ENCODE measurements at places on chromosomes 12 and 14.

DNA sequence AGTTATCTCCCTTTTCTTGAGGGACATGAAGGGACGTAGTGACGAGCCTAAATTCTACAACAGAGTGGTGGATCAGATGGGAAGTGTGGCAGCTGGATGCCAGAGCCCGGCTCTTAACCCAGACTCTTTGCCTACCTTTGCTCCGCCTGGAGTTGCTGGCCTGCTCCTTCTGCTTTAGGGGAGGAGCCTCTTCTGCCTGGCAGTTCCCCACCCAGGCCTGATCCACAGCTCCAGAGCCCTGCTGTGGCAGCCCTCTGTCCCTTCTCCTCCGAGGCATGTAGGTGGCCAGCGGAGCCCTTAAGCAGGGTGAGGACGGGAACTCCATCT is 2.3 kb upstream of the PRPH start:
- DNase-seq = no peak

DNA sequence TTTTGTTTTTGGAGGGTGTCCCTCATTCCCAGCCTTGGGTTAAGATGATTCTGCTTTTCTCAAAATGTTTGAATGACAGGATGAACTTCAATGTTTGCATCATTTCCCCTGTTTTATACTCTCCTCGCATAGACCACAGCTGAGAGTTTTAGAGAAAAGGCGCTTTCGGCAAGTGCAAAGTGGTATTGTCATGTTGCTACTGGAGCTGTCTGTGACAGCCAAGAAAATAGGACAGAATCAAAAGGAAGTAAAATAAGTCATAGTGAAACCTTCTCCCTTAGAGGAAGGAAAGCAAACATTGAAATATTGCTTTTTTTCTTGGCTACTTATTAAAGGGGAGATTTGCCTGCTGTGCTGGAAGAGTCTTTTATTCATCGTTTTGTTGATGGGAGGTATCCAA is 33.5 kb upstream of the ARHGAP5 start:
- no peak for DNase-seq

DNA sequence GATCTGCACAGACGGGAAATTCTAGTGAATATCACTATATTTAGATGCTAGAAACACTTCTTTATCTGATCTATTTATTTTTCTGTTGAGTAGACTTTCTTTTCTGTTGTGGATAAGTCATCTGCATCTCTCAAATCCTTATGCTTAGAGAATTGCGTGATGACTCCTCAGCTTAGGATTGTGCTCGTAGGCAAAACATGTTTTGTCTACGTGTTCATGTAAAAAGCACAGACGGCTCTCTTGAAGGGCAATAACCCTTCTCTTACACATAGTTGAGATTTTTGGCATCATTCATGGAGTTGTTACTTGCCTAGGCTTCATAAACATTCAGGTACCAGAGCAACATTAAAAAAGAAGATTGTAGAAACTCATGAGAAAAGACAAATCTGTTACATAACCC is 18.6 kb downstream of the PPFIBP1 start:
- DNase-seq = no peak

GRCh38 chr12:127509066-127509778 is 757.7 kb upstream of the TMEM132C start:
- DNase-seq = no peak

GRCh38 chr12:77064896-77065360 is 441 bp downstream of the E2F7 start:
- no peak for DNase-seq

DNA sequence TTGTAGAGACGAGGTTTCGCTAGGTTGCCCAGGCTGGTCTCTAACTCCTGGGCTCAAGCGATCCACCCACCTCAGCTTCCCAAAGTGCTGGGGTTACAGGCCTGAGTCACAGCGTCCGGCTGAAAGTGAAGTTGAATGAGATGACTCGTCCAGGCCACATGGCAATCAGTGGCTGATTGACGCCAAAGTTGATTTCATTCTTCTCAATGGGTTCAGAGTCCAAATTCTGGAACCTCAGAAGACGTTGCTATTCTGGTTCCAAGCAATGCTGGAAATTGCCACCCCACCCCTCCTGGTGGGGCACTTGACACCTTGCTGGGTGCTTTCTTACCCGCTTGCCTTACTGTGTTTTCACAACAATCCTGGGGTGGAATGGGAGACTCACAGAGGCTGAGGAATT is 14.9 kb downstream of the ABCB9 start:
- DNase-seq = peak; percentile 64

DNA sequence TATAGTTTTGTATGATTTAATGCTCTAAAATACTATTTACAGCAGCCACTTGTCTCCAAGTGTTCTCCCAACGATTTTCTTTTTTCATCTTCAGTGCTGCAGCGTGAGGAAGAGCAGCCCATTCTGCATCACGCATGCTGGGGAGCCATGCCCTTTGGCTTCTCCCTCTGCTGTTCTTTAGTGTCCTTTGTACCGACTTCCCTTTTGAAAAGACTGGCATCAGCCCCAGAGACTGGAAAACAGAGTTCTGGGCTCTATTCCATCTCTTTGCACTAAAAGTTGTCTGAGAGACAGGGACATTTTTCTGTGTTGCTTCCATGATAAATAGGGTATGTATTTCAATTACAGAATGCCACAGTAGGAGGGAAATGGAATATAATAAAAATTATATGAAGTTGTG is 105.1 kb downstream of the RERG start:
- no peak for DNase-seq

DNA sequence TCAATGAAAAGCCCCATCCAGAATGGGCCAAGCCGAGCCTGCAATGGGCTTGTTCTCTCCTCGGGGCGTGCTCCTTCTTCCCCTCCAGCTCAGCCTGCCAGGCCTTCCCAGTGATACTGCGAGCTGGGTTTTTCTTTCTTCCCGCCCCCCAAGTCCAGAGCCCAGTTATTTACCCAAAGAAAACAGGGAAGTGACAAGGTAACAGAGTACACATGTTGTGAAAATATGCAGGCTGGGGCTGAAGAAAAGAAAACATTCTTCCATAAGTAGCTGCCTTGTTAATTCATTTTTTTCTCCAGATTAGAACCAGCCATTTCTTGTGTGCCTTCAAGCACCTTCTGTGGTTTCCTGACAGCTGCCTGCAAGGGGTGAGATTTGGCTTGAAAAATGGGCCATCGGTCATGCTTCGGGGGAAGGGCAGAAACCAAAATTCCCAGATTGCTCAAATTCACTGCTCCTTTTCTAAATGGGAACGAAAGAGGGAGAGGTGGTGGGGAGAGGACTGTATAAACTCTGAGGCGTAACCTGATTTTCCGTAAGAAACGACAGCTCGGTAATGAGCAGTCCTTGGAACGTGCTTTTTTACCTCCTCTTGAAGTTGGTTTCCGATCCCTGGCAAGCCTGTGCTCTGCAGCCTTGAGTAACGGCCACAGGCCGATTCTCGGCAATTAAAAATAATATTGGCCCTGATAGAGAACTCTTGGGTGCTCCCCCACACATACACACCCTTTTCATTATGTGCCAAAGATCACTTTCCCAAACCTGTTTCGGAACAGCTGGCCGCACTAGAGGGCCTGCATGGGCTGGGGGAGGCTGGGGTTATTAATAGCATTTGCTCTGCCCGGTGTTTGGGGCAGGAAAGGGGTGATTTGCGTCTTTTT is 229.4 kb downstream of the ZFP36L1 start:
- peak; percentile 55 for DNase-seq

DNA sequence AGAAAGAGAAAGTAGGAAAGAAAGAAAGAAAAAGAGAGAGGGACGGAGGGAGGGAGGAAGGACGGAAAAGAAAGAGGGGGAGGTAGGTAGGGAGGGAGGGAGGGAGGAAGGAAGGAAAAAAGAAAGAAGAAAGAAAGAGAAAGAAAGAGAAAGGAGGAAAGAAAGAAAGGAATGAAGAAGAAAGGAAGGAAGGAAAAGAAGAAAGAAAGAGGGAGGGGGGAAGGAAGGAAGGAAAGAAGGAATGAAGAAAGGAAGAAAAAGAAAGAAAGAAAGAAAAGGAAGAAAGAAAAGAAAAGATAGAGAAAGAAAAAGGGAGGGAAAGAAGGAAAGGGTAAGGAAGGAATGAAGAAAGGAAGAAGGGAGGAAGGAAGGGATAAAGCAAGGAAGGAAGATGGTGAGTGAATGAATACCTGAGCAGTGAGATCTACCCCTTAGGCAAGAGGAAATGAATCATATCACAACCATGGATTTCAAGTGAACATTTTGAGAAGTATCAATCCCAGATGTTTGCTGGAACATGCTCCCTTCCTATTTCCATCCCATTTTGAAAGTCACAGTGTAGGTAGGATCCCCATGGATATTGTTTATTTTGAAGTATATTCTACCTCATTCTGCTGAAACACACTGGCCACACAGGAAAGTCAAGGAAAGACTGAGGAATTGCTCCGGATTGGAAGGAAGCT is 639.4 kb upstream of the TBX3 start:
- DNase-seq = no peak

- DNase-seq = no peak
These were observed 220.2 kb upstream of the CPNE8 start for GRCh38 chr12:39125566-39125965.

GRCh38 chr14:59450716-59451115 is 14.5 kb downstream of the GPR135 start:
- DNase-seq = no peak

DNA sequence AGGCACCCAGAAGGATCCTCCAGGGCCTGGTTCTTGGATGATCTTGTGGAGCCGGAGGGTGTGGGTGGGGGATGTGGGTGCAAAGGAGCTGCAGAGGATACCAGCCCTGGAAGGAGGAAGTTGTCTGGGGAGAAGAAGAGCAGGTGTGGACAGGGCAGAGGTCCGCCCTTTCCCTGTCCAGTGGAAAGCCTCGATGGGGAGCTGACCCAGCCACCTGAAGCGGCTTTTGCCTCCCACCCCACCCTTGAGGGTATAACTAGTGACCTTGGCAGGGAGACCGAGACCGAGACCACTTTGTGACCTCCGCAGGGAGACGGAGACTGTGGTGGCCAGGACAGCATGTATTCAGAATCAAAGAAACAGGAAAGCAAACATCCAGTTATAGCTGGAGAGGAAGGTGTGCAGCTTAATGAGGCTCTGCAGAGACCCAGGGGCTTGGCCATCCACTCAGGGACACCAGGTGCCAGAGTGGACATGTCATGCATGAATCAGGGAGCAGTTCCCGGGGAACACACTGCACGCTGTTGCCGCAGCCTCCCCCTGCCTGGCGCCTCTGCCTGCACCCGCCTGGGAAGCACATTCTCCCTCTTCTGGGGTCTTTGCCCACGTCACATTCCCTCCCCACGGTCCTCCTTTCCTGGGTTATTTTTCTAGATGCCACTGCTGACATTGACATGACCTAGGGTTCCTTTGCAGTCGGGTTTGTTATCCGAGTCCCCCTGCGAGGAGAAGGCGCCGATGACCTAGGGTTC is 87.7 kb downstream of the ADGRD1 start:
- DNase-seq = no peak

DNA sequence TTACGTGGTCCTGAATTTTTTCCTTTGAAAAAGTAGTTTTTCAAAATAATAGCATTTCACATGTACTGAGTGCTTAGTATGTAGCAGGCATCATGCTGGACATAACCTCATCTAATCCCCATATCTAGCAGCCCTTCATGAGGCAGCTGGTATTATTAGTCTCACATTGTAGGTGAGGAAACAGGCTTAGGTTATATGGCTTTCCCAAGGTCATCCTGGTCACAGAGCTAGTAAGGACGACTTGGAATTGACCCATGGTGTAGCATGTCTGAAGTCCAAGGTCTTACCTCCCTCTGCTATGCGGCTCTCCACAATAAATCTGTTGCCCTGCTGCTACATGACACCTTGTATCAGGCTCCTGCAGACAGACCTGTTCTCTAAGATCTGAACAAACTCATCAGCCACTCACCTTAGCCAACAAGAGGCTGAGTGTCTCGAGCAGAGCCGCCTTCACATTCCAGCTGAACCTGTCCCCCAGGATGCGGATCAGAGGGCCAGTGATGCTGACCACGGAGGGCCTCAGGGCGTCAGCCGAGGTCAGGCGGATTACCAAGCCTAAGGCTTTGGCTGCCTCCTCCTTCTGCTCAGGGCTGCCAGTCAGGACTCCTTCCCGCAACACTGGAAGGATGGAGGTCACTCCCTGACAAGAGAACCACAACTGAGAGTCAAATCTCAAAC is 19.7 kb upstream of the RAB35 start:
- no peak for DNase-seq

GRCh38 chr12:132142679-132143335 is 1.3 kb downstream of the DDX51 start:
- no peak for DNase-seq

DNA sequence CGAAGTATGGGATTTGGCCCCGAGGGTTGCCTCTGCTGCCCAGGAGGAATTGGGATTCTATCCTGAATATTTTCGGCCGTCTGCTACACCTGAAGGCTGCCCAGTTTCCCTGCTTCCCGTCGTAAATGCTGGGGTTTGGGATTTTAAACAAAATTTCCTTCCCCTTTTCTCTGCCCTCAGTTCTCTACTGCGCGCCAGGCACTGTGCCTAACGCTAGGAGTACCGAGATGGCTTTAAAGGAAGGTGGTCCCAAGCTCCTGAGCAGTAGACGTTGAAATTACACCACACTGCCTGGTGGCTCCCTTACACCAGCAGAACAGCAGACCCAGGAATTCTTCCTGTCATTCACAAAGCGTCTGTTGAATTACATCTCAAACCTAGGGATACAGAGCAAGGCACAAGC is 566 bp upstream of the PRDM4 start:
- DNase-seq = no peak

DNA sequence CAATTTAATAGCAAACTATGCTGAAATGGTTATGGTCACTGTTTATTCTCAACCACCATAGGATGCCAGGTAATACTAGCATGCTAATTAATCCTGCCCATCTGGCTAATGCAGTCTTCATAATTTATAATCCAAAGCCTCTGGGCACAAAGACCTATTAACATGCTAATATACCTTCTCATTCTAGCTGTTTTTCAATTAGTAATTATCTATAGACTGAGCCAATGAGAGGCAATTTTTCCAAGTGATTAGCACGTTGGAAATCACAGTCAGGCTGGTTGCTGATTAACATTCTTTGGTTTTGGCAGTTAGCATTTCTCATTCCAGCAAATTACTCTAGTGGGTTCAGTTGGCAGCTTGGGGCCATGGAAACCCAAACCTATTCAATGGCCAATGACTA is 357.2 kb downstream of the SEC23A start:
- no peak for DNase-seq

- no peak for DNase-seq
These were observed 27.7 kb downstream of the PPP1R13B start for GRCh38 chr14:103819503-103820307.

GRCh38 chr12:99066726-99067125 is 421.6 kb downstream of the APAF1 start:
- no peak for DNase-seq

GRCh38 chr14:69079747-69080146 is 73.2 kb downstream of the DCAF5 start:
- DNase-seq = no peak

DNA sequence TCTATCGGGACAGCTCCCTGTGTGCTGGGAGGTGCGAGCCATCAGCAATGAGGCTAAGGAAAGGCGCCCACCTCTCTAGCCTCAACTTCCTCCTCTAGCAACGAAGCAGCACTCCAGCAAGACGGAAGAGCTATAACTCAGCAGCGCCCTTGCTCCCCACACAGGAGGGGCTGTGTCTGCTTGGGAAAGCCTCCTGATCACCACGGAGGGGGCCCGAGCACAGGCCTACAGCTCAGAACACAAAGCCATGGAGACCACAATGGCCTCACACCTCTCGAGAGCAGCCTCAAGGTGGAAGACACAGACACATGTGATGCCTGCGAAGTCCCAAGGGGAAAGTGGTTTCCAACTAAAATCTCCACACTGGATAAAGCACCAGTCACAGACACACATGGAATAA is 60.4 kb downstream of the CDC42BPB start:
- DNase-seq = no peak

- DNase-seq = peak; percentile 85
These were observed at the start of gene BAZ1A for GRCh38 chr14:34875031-34875922. BAZ1A (minus strand) TSS chr14:34875360; CDS start chr14:34874604, 756 bp downstream.

GRCh38 chr14:31203414-31203742 is 4.2 kb downstream of the HECTD1 start:
- no peak for DNase-seq

Data from inflammatory macrophage treated with lipopolysaccharide for 1 hour (primary cell).